CD4-positive, alpha-beta T cell treated with Interleukin-17A for 1 hour (primary cell): ENCODE measurements at places on chromosomes 12 and 14.

- no peak for DNase-seq
Observed at GRCh38 chr14:60079723-60080122, 12.0 kb upstream of the PCNX4 start.

DNA sequence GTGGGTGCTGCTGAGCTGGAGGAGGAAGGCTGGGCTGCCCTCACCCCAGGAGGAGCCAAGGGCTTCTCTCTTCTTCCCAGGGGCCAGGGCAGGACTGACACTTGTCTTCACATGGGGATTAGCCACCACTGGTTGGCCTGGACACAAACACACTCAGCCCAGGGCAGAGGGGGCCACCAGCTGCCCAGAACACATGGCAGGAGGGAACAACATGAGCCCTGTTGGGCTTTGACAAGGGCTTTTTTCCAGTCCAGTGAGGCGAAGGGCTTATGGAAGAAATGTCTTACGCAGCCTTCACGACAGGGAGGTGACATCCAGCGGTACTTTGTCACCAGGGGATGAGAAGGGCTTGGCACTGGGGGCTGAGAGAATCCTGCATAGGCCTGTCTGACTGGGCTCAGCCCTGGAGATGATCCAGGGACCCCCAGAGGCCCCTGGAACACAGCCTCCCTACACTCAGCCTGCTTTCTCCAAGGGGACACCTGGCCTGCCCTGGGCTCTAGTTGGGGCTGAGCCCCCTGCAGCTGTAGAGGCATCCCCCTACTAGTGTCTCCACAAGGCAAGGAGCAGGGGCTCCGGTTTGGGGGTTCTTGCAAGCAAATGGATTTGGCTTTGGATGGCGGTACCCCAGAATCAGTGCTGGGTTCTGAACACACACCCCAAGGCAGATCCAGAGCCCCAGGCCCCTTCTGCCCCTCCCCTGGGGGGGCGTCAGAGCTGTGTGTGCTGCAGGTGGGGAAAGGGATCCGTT is 18.9 kb downstream of the ARL6IP4 start:
- no peak for DNase-seq

DNA sequence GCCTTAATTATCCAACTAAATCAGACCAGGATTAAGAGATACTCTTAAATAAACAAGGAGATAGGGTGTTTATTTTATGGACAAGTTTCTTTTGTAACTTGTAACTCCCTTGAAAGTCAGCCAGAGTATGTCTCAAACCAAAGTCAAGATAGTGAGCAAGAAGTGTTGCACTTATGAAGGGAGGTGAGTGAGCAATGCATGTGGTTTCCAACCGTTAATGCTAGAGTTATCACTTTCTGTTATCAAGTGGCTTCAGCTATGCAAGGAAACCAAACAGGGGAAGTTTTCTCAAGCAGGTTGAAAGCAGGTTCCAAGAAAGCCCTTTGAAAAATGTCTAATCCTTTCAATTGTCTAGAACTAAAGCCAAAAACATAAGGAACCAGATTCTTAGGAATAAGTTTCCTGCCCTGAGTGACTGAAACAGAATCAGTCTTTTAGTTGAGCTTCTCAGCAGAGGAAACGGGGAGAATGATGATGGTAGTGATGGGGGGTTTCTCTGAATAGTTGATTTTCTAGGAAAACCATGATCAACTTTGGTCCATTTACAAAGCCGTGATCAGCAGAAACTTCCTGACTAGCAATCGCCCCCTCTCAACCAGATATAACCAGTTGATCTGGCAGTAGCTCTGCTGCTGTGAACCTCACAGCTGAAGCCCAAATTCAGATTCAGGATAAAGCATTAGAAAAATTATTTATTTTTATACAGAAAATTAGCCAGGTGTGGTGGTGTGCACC is 128.4 kb downstream of the DAD1 start:
- no peak for DNase-seq

- DNase-seq = no peak
Observed at GRCh38 chr12:55938826-55939501, 8.0 kb downstream of the DGKA start.

DNA sequence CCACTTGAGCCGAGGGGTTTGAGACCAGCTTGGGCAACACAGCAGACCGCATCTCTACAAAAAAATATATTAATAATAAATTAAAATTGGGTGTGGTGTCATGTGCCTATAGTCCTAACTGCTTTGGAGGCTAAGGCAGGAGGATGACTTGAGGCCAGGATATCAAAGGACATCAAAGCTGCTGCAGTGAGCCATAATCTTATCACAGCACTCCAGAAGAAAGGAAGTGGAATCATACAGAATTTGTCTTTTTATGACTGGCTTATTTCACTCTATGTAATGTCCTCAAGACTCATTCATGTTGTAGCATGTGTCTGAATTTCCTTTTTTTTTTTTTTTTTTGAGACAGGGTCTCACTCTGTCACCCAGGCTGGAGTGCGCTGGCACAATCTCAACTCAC is 43.9 kb upstream of the NUDT4 start:
- no peak for DNase-seq

GRCh38 chr12:48819986-48820725 is 1.9 kb downstream of the CACNB3 start:
- no peak for DNase-seq

DNA sequence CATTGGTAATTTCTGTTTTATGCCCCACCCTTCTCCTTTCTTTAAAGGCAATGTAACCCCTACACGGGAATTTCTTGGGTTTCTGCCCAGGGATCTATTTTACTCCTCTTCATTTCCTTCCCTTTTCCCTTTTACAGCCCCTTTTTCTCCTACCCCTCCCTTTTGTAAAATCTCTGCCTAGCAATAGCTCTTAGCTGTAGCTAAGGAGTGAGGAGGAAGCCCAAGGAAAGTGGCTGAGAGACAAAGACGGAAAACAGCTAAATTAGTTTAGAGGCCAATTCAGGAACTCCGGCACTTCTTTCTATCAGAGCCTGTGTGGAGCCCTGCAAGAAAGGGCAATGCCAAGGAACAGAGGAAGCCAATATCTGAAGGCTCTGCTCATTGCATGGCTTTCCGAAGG is 40.3 kb downstream of the SOCS2 start:
- DNase-seq = no peak

GRCh38 chr12:2588345-2588744 is 206.4 kb upstream of the FKBP4 start:
- no peak for DNase-seq

GRCh38 chr14:101888182-101888581 is 76.2 kb upstream of the DYNC1H1 start:
- no peak for DNase-seq

DNA sequence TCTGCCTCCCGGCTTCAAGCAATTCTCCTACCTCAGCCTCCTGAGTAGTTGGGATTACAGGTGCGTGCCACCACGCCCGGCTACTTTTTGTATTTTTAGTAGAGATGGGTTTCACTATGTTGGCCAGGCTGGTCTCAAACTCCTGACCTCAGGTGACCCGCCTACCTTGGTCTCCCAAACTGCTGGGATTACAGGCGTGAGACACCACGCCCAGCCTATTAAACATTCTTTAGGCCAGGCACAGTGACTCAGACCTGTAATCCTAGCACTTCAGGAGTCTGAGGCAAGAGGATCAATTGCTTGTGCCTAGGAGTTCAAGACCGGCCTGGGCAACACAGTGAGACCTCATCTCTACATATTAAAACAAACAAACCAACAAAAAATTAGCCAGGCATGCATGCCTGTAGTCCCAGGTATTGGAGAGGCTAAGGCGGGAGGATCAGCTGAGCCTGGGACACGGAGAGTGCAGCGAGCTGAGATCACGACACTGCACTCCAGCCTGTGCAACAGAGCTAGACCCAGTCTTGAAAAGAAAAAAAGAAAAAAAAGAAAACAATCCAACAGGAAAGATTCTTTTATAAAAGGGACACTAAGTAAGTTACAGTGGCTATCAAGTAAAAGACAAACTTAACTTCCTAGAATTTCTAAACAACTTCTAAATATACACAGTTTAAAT is 70.2 kb downstream of the HECTD1 start:
- no peak for DNase-seq

DNA sequence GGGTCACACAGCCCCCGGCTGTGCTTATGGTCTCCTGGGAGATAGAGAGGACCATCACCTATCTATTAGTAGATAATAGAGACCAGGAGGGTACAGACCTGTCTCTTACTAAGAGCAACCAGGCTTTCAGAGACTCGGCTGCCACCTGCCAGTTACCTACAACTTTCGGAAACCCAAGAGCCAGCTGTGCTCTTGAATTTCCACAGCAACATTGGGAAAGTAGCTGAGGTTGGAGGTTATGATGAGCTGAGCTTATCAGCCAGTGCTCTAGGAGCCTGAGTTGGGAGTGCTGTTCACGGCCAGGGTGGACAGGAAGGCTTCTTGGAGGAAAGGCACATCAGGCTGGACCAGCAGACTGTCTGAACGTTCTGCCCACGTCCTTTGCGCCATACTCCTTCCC is 67.6 kb downstream of the RIN3 start:
- no peak for DNase-seq

GRCh38 chr14:67610491-67610890 is 9.2 kb upstream of the ARG2 start:
- no peak for DNase-seq

DNA sequence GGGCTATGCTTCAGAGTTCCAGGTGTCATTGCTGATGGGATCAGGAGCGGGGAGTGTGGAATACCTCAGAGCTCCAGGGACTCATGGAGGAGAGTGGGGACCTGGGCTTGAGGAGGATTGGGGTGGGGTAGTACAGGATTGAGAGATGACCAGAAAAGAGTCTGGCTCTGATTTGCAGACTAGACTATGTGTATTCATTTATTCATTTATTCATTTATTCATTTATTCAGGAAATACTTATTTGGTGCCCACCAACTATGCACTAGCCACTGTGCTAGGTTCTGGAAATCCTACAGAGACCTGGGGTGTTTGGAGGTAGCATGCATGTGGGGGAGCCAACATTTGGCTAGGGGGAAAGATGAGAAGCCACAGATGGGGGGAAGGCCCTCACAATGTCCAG is 871 bp upstream of the KRT83 start:
- DNase-seq = no peak

- DNase-seq = no peak
Observed at GRCh38 chr12:41510470-41510869, 322.4 kb downstream of the PDZRN4 start.

DNA sequence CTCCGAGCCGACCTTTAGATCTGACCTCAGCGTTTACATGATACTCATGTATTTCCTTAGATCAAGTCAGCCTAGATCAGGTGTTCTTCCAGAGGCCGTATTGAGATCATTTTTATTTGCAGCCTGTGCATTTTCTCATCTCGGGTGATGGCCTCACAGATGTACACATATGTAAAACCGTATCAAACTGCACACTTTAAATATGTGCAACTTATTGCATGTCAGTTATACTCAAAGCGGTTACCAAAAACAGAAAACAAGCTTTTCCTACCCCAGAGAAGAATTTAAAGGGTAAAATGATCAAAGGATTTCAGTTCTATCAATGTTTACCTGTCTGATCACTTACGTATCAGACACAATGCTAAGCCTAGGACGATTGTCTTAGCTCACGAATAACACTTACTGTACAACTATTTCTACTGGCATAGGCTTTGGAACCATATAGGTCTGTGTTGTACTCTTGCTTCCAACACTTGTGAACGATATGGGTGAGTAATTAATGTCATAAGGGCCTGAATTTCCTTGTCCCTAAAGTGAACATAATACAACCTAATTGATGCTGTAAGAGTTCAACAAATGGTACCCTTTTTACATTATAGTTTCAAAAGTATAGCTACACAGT is 628 bp upstream of the LLPH start:
- peak; percentile 8 for DNase-seq

DNA sequence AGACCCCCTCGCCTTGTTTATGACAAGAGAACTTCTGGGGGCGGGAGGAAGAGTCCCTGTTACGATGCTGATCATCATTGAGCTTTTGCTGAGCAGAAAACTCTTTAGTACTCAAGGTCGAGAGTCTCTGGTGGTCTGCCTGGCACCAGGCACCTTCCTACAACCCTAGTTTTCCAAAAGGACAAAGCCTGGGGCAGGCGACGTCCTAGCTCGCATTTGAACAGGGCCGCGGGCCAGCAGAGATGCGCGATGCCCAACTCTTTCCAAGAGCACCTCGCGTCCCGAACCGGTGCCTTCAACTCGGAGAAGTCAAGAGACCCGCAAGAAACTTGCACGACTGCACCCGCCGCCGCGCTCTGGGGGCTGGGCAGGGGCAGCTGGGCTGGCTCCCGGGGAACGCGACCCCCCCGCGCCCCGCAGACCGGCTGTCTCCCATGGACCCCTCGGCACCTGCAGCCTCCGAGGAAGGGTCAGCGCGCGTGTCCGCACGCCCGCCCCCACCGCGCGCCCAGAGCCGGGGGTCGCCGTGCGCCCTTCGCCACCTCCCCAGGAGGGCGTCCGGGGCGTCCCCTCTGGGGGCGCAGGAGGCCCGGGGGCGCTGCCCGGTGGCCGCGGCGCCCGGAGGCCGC is 377 bp upstream of the BCL7A start:
- DNase-seq = no peak

DNA sequence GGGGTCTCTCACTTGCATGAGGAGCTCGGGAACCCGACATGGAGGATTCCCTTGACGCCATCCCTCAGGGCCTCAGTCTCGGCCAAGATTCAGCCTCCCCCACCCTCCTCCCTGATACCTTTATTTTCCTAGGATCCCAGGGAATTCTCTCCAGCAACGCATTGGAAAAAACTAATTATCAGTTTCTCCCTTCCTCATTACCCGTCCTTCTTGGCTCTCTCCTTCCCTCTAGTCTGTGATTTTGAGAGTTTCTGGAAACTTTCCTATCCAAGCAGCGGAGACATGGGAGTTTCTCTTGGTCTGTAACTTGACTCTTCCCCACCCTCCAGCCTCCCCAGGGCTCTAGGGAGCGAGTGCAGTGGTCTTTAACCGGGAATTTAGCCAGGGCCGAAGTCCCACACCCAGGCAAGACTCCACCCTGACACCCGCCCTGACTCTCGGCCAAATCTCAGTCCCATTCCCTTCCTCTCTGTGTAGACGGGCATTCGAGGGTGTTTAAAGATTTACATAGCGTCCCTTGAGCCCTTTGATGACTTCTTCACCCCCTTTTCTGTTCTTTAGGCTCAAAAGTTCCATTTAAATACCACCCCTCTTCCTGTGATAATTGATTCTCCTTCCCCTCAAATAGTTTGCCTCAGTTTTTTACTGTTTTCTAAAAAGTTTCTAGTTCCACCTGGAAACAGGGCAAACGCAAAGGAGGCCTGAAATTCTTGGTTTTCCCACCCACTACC is 6.7 kb downstream of the HOXC5 start:
- no peak for DNase-seq

GRCh38 chr12:23236066-23236780 is 611.3 kb downstream of the ETNK1 start:
- DNase-seq = no peak

GRCh38 chr12:53049571-53050318 is at the start of gene TNS2:
Gene TNS2 (plus strand): TSS chr12:53050065. CDS start chr12:53050186, 121 bp downstream.
- no peak for DNase-seq
